ENCODE measurements at places on chromosomes 5 and 9. TPM values are rescaled to one million over a fixed set of nuclear protein-coding genes. Genes with fewer than 3 reads are reported as not detected.

The WNK2 gene
- total RNA-seq: not detected

The MYORG gene
- total RNA-seq: 3.7 TPM

DNA sequence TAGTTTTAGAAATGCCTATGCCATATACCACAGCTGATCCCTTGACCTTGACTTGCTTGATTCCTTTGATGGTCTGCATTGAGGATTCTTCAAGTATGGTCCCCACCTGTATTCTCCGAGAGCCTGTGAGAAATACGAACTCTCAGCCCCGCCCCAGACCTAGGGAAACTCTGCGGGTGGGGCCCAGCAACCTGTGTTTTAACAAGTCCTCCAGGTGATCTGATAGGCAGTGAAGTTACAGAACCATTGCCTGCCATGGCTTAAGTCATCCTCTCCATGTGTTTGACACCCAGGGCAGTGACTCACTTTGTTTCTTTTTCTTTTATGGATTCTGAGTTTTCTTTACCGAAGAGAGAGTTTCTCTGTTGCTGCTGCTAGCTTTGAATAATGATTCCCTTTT lies 18.5 kb downstream of the FRMPD1 start:
- peaks cover 64% of the 10 kb centered on the region for H3K27me3 ChIP-seq
- no peak overlapping the region for H3K27ac ChIP-seq
- no peaks in the 10 kb centered on the region for H3K4me1 ChIP-seq
- DNase-seq: no peak
- no peak overlapping the region for H3K4me3 ChIP-seq

GRCh38 chr5:73296772-73297171 lies 123.8 kb downstream of the TMEM174 start:
- DNase-seq: no peak
- peaks cover 4% of the 10 kb centered on the region for H3K36me3 ChIP-seq
- peaks cover 88% of the 10 kb centered on the region for H3K27me3 ChIP-seq
- H3K4me1 ChIP-seq: peaks cover 12% of the 10 kb centered on the region
- no peak overlapping the region for H3K27ac ChIP-seq
- H3K4me3 ChIP-seq: no peak overlapping the region
